Spinal cord (tissue), 10 donors: ENCODE measurements at places on chromosomes 6 and 20.

DNA sequence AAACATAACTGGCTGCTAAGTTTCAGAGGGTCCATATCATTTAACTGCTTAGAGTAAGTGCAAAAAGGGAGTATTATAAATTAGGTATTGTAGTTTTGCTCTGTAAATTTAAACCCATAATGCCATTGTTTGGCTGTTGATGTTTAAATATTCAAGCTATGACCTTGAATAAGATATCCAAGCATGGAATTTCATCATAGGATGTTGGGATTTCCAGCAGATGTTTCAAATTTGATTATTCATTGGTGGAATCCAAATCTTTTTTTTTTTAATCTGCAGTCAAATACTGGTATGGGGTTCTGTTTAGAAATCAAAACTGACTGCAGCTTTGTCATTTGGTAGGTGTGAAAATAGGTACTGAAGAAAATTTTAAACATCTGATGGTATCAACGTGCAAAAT is 161.0 kb downstream of the KHDC1L start:
- no peak for DNase-seq

GRCh38 chr6:106279179-106279578 is 46.4 kb downstream of the ATG5 start:
- DNase-seq: no peak

DNA sequence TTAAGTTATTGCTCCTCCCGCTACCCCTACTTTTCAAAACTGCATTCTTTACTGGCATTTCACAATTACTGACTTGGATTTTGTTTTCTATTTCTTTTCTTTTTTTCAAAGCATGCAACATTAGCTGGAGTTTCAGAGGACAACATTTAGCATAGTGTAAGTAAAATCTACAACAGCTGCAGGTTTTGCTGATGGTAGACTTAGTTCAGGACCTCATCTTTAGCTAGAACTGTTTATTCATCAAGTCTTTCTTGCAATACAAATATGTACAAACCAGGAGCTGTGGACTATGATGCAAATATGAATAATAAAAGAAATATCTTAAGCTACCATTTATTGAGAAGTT is 728 bp upstream of the CEP162 start:
- no peak for DNase-seq

DNA sequence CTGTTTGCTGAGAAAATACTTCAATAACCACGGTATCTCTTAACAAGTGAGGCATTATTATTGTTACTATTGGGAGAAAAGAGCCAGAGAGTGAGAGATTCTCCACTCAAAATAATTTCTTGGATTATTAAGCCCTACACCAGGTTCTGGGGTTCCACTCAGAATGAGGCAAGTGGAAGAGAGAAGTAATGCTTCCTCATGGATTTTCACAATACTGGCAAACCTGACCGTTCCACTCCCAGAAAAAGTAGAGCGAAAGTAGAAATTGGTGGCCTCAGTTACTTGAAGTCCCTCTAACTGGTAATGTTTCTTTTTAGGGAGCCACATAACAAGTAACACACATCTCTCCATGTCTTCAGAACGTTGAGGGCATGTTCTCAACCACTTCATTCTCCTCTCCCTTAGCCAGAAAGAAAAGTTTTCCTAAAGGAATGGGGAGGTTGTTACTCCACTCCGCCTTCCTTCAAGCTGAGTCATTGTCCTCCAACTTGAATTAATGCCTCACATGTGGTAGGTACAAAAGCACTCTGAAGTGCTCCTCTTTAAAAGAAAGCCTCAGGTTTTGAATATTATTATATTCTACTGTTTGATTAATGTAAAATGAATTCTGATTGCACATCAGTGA is 1.9 kb downstream of the BAG2 start:
- DNase-seq: no peak

- no peak for DNase-seq
These were observed 2.3 kb upstream of the TLDC2 start for GRCh38 chr20:36873498-36874189.

- no peak for DNase-seq
These were observed 6.3 kb downstream of the TNFAIP3 start for GRCh38 chr6:137873273-137873762.
